ENCODE measurements at places on chromosomes 3 and 15.

- no peak for DNase-seq
Observed at GRCh38 chr3:68306571-68306970, 625.8 kb downstream of the TAFA4 start.

DNA sequence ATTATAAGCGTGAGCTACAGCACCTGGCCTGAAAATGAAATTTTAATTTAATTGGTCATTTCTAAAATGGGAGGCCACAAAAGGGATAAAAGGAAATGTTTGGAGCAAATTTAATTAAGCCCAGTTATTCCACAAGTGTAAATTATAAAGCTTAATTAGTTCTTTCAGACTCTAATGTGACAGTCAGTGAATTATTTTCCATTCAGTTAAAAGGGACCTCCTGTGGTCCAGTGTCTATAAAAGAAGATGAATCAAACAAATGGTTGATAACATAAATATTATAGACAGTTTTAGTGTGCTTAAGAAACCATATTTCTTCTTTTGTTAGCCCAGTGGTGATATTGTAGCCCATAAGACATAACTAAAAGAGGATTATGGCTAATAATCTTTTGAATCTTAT is 66.4 kb downstream of the CNOT10 start:
- DNase-seq: no peak

- no peak for DNase-seq
Observed at GRCh38 chr3:63344661-63345060, 66.6 kb downstream of the SYNPR start.

DNA sequence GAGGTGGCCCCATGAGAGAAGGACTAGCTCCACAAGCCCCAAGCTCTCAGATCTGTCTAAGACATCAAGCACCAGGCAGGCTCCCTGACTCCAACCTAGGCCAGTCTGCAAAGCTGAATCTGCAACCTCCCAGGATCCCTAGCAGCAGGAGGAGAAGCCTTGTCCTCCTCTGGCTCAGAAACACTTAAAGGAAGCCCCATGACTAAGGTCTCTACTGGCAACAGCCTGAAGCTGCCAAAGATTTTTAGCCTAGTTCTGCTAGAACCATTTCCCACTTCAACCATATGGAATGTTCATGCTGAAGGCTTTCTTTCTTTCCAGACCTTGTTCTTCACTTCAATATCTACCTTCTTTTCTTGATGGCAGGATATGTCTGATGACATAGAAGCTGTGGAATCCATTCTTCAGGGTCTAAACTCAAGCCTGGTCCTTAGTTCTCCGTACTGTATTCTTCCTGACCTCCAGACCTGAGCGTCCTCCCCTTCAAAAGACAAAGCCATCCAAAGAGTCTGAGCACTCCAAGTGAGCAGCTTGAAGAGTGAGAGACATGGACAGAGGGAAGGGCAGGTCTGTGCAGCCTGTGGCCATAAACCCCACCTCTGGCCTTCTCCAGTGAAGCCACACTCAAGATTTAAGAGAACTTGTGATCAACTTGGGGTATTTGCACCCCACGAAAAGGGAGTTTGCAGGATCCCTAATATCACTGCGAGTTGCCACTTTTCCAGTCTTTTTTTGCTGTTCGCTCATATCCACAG is 23.1 kb downstream of the SST start:
- no peak for DNase-seq

- DNase-seq: no peak
Observed at GRCh38 chr3:64627042-64627441, 60.8 kb downstream of the ADAMTS9 start.

- DNase-seq: no peak
Observed at GRCh38 chr3:178304758-178305467, 231.3 kb upstream of the KCNMB2 start.

DNA sequence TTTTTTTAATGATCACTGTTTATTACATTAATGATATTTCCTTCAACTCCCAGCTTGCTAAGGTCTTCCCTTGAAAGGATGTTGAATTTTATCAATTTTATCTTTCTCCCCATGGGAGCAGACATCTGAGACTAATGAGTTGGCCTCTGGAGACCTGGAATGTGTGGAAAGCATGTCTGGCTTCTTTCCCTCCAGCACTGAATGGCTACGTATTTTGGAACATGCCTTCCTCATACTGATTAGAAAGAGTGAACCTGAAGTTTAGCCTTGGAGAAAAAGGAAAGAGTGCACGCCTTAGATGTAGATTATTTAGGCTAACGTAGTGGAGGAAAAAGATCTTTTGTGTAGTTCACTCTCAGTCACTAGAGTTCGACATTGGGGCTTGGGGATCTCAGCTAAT is 25.1 kb downstream of the CASR start:
- DNase-seq: no peak

GRCh38 chr15:61003437-61004218 is 225.5 kb downstream of the RORA start:
- DNase-seq: no peak

DNA sequence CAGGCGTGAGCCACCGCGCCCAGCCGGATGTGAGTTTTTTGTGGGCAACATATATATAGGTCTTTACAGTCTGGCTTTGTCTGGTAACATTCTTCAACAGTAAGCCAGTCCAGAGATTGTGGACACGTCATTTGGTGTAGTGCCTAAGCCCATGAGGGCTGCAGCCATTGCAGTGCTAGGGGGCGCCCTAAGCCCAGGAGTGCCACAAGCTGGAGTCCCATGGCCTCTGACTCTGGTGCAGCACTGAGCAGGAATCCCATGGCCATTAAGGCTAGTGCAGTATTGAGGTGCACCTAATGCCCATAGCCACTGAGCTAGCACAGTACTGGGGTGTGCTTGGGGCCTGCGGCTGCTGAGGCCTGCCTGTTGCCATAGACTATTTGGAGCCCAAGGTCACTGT is 136.4 kb upstream of the NDN start:
- no peak for DNase-seq

DNA sequence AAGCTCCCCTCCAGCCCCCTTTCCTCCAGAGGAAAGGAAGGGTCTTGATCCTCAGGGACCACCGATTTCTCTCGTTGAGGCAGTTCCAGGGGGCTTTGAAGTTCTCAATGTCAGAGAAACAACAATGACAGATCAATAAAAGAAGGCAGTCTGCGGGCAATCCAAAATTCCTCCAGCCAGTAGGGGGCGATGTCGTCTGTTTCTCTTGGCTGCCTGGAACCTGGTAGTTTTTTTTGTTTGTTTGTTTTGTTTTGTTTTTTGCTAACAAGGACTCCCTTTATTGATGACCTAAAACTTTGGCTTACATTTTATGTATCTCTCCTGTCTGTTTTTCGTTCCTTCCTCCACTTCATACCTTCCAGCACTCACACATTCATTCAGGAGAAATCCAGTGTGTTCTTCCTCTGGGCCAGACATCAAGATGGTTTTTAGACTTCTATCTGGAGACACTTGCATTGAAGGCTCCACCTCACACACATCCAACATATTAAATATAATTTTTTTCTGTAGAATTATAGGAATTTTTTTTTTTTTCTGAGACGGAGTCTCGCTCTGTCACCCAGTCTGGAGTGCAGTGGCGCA is 276.6 kb downstream of the RPLP1 start:
- DNase-seq: peak; percentile 54

DNA sequence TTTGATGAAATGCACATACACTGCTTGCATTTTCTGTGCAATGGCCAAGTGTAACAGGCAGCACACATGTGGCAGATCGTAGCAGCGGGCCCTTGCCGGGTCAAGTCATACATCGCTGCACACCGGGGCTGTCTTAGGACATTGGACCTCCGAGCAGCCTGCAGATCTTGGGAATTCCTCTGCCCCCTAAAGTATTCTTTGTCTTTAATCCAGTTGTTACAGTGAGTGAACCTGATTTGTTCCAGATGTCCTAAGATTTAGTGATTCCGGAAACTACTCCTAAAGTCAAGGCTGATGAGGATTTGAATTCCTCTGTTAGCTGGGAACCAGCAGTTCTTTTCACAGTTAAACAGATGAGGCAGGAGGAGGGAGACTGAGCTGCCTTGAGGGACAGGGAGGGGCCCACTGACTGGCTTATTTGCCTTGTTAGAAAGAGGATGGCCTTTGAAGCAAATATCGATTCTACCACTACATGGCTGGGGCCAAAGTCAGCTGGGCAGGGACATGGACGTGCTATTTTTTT is 190.7 kb upstream of the CTDSPL start:
- DNase-seq: peak; percentile 46

- no peak for DNase-seq
Observed at GRCh38 chr3:35665390-35666055, 26.2 kb downstream of the ARPP21 start.

- no peak for DNase-seq
Observed at GRCh38 chr3:154552338-154552737, 122.3 kb upstream of the GPR149 start.

GRCh38 chr3:177050501-177051237 is 146.6 kb downstream of the TBL1XR1 start:
- no peak for DNase-seq

- DNase-seq: no peak
Observed at GRCh38 chr15:66401130-66402021, 14.7 kb downstream of the MAP2K1 start.

DNA sequence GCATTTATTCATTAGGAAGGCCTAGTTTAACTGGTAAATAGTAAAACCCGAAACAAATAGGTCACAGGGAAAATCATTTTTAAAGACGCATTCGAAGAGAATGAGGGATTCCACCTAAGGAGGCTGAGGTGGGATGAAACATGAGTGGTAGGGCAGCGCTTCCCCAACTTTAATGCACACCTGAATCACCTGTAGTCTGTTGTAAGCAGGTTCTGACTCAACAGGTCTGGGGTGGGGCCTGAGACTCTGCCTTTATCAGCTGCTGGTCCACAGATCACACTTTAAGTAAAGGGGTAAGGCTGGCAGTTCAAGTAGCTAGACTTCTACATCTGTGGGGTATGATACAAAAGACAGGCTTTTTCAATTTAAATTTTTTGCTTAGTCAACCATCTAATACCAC is 223.5 kb upstream of the UBE2E2 start:
- no peak for DNase-seq

DNA sequence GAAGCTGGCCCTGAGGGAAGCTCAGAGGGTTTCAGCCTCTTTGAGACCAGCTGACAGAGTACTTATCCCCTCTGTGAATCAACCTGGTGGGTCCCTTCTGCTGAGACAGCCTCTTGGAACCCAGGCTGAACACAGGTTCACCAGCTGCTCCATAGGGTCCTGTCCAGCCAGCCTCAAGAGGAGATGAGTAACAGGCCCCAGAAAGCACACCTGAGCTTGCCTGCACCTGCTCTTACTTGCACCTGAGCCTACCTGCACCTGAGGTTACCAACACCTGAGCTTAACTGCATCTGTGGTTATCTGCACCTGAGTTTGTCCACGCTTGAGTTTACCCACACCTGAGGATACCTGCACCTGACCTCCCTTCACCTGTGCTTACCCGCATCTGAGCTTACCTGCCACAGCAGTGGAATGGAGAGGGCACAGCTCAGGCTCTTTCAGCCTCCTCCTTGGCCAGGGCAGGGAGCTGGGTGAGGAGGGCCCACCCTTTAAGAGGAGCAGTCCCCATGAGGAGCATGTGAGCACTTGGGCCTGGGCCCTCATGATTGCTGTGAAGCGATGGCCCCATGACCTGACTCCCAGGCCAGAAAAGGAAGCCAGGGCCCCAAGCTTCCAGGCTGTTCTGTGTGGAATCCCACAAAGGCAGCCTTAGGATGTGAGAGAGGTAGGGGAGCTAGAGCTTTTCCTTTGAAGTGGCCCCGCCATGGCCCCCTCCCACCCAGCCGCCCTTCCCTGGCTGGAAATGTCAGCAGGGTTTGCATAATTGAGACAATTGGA is at the start of gene TRPM1:
TRPM1 (minus strand) TSS at position 464 of the 777 bp plus-strand sequence. CDS start 20,370 bp downstream, outside the sequence.
- no peak for DNase-seq

GRCh38 chr15:37733628-37734027 is 200.8 kb upstream of the TMCO5A start:
- DNase-seq: no peak

- DNase-seq: no peak
Observed at GRCh38 chr15:39287322-39288195, 293.3 kb upstream of the THBS1 start.

- DNase-seq: peak; percentile 1
Observed at GRCh38 chr3:192642651-192643050, 84.7 kb downstream of the FGF12 start.

GRCh38 chr3:45011756-45012508 is 14.2 kb upstream of the CLEC3B start:
- peak; percentile 70 for DNase-seq

DNA sequence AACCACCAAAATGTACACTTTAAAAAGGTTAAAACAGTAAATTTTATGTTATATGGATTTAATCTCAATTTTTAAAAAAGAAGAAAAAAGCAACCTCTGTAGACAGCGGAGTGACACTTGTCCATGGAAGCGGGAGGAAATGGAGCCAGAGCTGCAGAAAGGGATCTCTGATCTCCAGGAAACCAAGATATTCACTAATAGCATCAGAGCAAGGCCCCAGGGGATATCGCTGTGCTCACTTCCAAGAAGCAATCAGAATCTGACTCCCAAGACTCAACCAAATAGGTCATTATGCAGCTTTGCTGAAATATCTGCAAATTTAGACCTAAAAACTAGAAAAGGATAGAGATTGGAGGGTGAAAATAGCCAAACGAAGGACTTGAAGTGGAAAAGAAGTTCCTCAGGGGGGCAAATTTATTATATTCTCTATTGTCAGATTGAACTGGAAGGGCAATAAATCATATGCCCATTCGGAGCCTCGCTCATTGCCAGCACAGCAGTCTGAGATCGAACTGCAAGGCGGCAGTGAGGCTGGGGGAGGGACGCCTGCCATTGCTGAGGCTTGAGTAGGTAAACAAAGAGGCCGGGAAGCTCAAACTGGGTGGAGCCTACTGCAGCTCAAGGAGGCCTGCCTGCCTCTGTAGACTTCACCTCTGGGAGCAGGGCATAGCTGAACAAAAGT is 62.0 kb upstream of the ATP2C1 start:
- no peak for DNase-seq

DNA sequence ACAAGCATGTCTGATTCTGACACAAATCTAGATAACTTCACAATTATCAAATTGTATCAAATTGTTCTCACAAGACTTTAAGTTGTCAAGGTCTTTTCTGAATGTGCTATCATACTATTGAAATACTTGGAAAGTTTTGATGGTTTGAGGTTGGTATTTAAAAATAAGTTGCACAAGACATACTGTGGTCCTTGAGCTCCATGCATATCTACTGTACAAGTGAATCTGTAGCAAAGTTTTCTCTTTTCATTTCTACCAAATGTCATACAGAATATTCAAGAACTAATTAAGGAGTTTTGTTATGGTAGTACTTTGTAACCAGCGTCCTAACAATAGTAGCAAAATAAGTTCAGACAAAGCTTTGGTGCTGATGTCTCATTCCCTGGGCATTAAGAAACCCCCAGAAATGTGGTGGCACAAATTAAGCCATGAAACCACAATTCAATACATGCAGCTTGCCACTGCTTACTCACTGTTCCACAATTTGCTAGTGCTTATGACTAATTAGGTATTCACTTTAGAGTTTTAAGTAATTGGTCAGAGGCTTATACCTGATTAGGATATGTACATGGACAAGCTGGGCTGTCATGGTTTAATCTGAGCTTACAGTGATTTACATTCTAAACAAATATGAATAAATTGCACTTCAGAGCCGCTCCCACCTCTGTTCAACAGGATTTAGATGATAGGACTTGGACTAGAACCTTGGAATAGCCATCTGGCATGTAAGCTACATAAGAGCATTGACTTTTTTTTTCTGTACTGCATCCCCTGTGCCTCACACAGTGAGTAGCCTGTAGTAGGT is 8.8 kb downstream of the TBC1D23 start:
- no peak for DNase-seq

Measured in thyroid gland (tissue), 4 donors.